ENCODE measurements at places on chromosomes 11 and 22.

GRCh38 chr22:47208630-47209029, 446.2 kb downstream of the TBC1D22A start:
- DNase-seq: no peak

DNA sequence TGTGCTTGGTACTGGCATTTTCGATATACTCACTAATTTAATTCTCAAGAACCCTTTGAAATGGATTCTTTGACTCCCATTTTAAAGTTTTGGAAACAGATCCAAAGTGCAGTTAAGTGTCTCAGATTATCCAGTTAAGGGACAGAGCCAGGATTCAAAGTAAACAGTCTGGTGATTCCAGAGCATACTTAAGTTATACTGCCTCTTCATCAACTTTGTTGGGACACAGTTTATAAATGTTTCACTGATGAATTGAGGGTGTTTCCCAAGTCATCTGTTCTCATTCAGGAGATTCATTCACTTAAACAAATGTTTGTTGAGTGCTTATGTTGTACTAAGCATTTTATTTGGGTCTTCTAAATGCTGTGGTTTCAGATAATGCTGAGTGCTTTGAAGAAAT, 17.1 kb downstream of the KDM2A start:
- DNase-seq: no peak

DNA sequence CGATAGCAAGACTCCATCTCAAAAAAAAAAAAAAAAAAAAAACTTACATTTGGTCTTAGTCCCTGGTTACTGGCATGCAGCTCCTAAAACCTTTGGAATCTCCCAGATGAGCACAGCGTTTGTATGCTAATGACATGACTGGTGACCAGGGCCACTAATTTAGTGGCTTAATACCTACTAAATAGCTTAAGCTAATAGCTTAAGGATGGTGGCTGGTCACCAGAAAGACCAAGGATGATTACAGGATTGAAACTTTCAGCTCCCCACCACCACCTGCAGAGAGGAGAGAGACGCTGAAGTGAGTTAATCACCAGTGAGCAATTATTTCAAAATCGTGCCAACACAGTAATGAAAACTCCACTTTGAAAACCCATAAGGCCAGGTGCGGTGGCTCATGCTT, 37.1 kb downstream of the DENND5A start:
- no peak for DNase-seq

DNA sequence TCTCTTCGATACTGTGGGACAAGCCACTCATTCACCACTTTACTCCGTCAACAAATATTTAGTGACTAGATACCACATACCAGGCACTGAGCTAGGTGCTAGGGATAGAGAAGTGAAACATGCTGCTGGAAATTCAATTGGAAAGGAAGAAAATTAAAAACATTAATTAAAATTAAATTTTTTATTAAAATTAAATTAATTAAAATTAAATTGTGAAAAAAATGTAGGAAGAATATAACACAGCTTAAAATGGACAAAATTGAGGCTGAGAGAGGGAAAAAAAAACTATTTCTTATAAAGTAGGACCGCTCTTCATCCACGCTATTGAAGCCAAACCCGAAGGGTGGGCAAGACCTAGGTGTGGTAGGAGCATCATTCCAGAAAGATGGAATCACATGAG, 23.6 kb upstream of the LRRC55 start:
- DNase-seq: no peak

GRCh38 chr11:131297441-131297840, 73.0 kb upstream of the NTM start:
- no peak for DNase-seq

GRCh38 chr11:69686856-69687255, 11.7 kb upstream of the LTO1 start:
- no peak for DNase-seq
